CMK (cell line): ENCODE measurements at places on chromosomes 5 and 9.
A peak's percentile ranks its signal among the peaks of the same experiment; 100 is the strongest.

- no peak for DNase-seq
These were observed 40.2 kb upstream of the TRIM32 start for GRCh38 chr9:116646661-116647514.

DNA sequence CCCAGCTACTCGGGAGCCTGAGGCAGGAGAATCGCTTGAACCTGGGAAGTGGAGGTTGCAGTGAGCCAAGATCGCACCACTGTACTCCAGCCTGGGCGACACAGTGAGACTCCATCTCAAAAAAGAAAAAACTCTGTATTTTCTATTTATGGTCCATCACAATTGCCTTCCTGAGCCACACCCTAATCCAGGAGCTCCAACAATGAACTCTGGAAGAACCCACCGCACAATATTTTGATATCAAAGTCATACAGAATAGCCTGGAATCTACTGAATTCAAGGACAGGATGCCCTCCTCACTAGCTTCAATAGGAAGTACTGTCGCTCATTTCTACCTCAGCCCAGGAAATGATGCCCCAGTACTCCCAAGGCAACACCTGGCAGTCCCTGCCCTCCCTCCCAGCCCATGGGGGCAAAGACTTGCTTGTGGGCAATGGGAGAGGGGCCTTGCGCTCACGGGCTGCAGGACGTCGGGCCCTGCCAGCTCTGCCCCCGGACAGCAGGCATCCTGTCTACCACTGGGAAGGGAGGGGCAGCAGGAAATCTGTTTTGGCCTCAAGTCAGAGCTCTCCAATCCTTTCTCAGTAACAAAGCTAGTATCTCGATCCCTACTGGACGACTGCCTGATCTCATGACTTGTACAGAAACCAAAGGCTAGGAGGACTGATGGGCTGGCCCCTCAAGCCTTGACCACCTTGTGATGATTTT lies 19.7 kb downstream of the UBAC1 start:
- DNase-seq = no peak

DNA sequence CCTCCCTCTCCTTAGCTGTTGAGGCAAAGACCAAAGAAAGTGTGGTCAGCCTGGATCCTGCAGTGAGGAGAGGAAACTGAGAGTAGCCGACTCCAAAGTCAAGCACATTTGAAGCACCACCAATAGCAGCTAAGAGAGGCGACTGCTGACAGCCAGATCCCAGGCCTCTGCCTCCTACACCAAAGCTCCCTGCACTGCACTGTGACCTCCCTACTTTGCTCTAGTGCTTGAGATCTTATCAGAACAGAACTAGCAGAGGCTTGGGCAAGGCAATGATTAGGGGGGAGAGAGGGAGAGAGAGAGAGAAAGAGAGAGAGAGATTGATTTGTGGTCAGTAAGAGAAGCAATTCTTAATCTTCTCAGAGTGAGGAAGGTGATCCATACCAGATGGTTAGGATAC lies 216.3 kb downstream of the CDK5RAP2 start:
- DNase-seq = no peak

GRCh38 chr5:180590543-180591310 lies 572 bp downstream of the SCGB3A1 start:
- DNase-seq = no peak

DNA sequence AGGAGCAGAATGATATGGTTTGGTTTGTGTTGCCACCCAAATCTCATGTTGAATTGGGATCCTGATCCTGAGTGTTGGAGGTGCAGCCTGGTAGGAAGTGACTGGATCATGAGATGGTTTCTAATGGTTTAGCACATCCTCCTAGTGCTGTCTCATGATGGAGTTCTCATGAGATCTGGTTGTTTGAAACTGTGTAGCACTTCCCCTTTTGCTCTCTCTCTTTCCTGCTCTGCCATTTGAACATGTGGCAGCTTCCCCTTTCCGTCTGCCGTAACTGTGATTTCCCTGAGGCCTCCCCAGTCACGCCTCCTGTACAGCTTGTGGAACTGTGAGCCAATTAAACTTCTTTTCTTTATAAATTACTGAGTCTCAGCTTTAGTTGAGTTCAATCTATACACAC lies 756.8 kb upstream of the CDH6 start:
- DNase-seq = peak; percentile 41

- no peak for DNase-seq
These were observed 57.4 kb downstream of the CDK5RAP2 start for GRCh38 chr9:120522558-120522957.
